CD4-positive, alpha-beta T cell (primary cell): ENCODE measurements at places on chromosomes 12 and 14.

DNA sequence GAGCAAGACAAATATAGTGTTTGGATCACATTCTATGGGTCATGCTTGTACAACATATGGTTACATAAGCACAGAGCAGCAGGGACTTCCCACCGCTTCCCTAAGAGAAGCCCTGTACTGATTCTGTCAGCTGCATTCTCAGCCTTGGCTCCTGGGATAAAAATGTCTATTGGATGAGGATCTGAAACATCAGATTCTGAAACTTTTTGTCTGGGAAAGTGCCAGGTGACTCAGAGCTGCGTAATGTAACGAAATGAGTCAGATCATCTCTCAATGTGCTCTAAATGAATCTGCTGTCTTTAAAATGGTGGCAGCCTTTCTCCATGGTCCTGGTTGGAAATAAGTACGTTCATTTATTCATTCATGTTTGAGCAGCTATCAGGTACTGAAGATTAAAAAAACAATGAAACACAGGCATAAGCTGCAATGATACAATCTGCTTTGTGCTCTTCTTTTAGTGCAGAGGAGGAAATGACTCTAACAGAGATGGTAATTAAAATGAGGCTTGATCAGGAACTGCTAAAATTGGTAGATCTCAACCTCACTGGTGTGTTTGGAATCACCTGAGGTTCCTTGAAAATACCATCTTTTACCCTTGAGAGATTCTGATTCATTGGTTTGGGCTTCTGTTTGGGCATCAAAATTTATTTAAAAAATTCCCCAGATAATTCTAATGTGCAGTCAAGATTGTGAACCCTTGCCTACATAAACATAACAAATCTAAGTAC lies 99.1 kb upstream of the NAP1L1 start:
- DNase-seq = no peak

- no peak for DNase-seq
Measured at GRCh38 chr12:102197789-102198188, at the start of gene PMCH. Gene PMCH, minus strand, starts transcription at chr12:102197833. Its CDS starts 63 bp downstream, at chr12:102197770.

DNA sequence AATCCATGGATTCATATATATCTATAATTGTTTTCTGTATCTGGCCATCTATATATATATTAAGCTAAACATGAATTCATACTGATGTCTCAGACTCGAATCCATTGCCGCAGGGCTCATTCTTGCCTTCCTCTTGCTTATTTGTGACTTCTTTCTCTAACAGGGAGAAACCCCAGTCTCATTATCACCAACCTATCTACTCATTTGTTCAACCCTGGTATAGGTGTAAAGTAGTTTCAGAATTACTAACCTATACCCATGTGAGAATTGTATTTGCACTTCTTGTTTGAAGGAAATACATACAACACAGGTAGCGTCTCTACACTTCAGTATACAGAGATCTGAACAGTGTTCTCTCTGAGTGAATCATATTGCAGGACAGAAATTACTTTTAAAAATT lies 77.7 kb downstream of the PTPN11 start:
- no peak for DNase-seq

DNA sequence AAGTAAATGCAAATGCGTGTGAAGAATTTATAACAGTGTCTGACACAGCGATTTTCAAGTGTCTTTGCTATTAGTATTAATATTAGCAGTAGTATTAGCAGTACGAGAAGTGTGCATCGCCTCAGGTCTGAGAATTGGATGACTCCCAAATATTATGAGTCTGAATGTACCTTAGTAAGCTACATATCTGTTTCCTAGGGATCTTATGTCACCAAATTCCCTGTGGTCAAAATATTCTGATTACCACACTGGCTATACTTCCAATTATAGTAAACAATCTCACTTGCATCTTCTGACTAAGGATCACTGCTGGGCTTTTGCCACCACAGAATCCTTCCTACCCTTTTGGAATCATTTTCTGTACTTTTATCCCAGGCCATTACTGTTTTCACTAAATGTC lies 396.0 kb upstream of the MIS18BP1 start:
- no peak for DNase-seq

DNA sequence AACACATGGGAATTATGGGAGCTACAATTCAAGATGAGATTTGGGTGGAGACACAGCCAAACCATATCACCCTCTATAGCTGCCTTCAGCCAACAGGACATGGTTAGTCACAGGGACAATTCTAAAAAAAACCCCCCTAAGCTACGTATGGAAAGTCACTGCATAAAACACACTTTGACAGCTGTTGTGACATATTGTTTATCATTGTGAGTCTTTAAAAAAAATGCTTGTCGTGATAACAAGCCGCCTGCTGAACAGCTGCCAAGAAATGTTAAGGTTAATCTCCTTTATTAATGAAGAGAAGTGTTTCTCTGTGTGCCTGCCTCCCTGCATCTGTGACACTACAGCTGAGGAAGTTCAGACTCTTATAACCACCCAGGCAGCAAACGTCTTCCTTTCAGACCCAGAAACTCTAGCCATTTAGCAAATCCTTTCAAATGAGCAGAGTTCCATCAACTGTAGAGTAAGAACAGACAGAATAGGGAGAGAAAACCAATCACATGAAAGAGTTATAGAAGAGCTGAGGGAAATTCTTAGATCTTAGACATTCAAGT lies 1459.6 kb upstream of the TMEM132C start:
- no peak for DNase-seq

DNA sequence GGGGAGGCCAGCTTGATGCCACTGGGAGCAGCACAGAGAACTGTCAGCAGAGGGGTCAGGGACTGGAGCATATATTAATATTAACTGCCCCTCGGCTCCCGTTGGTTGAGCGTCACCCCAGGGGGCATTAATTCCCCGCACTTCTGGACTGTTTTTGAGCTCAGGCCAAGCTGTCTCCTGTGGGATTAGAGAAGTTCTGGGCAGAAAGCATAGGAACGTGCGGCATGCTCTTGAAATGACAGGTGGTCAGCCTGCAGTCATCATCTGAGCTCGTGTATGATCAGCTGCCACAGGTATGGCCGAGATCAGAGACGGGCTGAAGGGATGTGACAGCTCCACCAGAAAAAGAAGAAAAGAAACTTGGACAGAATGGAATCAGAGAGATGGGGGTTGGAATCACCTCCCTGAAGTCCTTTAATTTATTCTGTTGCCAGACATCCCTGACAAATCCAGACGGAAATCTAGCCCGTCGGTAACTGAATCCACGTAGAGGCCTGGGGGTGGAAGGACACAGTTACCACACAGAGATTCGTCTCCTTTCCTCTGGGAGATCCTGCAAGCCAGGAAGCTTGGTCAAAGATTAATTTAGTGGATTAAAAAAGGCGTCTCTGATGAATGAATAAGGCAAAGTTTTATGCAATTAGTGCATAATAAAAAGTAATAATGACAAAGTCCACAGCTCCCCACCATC lies 23.6 kb downstream of the NR1H4 start:
- DNase-seq = no peak

GRCh38 chr12:105330931-105331804 lies 677 bp downstream of the C12orf75 start:
- DNase-seq = peak; percentile 37

DNA sequence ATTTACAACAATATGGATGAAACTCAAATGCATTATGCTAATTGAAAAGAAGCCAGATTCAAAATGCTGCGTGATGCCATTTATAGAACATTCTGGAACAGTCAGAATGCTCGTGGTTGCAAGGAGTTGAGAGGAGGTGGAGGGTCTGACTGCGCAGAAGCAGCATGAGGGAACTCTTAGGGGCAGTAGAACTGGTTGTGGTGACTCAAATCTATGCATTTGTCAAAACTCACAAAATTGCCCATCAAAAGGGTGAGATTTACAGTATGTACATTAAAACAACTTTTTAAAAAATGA lies 113.7 kb upstream of the PDZRN4 start:
- DNase-seq = no peak

DNA sequence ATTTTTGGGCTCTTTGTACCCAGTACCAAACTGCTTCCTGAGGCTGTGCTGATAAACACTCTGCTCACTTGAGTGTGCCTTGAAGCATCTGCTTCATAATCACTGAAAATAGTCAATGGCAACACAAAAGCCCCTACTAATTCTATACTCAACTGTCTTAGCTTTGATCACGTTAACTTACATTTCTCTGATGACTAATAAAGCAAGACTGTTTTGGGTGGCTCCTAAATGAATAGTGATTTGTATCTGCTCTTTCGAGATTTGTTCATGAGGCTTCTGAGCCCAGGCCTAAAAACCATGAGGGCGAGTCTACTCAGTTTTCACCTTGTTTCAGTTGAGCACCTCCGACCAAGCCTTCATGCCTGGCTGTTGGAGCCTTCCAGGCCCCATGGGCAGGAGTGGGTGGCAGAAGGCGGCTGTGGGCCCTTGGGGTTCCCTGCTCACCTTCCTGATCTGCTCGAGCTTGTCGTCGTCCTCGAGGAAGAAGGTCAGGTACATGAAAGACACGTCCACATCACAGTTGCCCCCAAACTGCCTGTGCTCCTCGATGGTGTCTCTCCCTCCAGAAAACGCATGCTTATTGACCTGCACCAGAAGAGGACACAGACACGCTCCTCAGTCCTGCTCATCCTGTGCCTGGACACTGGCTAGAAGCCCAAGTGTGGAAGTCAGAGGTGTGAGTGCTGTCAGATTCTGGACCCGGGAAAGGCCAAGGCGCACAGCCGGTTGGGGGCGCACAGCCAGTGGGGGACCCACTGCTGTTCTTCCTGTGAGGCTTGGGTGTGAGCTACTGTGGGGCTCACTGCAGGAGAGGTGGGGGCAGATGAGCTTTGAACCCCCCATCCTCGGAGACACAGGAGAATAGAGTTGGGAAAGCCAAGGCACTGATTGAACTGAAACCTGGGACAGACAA lies 13.7 kb downstream of the SLC25A47 start:
- DNase-seq = no peak

DNA sequence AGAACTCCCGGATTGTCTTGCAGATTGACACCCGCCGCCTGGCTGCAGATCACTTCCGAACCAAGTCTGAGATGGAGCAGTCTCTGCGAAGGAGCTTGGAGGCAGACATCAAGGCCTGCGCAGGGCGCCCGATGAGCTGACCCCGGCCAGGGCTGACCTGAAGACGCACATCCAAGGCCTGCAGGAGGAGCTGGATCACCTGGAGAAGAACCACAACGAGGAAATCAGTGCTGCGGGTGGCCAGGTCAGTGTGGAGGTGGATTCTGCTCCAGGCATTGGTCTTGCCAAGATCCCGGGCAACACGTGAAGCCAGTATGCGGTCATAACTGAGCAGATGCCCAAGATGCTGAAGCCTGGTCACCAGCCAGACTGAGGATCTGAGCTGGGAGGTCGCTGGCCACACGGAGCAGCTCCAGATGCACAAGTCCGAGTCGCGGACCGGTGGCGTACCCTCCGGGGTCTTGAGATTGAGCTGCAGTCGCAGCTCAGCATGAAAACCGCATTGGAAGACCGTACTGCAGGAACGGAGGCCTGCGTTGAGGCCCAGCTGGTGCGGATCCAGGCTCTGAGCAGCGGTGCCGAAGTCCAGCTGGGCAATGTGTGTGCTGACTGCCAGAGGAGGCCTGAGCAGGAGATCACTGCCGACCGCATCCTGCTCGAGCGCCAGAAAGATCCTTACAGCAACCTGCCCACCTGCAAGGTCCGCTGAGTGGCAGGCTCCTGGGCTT lies 12.4 kb upstream of the A2M start:
- DNase-seq = no peak

GRCh38 chr14:65686761-65687160 lies 274.2 kb downstream of the FUT8 start:
- no peak for DNase-seq
